ENCODE measurements at places on chromosomes 1 and 21.

GRCh38 chr1:114386129-114387009, 124.6 kb downstream of the TRIM33 start:
- no peak for DNase-seq

- DNase-seq = no peak
Measured at GRCh38 chr1:47578026-47578720, 140.3 kb downstream of the FOXD2 start.

DNA sequence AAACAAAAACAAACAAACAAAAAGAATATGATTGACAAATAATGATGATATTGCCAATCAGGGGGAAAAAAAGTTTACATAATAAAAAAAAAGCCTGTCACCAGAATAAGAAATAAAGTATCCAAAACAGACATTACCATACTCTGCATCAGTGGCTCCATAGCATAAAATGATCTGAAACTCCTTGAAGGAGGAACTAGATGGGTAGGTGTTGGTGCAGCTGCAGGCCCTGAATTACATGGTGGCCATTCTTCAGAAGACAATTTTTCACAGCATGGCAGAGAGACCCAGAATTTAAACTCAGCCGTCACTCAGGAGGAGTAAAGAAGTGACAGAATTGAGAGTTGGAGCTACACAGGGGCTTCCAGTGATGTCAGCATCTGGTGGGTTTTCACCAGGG, 60.2 kb downstream of the GLUL start:
- DNase-seq = no peak

- DNase-seq = no peak
Measured at GRCh38 chr1:26848941-26849774, 13.8 kb upstream of the SFN start.

DNA sequence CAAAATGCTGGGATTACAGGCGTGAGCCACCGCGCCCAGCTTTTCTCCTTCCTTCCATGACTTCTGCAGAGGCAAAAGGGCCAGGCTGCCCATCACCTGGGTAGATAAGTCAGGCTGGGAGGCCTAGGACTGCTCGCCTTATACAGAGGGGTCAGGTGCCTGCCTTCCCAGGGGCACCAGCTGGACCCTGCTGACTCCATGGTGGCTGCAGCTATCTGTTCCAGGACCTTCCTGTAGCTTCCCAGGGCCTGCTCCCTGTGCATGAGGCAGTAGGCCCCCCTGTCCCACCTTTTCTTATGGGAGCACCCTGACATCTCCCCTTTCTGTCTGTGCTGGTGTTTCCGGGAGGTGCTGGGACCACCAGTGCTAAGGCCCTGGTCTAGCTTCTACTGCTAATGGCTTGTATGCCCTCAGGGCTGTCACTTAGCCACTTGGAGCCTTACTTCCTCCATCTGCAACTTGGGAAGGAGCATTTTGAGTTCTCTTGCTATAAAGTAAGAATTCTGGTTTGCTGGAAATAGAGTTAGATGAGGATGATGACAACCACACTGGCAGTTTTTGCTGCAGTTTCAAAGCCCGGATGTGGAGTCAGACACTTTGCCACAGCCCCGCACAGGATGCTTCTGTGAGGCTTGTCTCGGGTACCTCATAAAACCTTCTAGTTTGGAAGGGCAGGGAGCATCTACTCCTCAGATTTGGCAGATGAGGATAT, 14.4 kb downstream of the SOX13 start:
- DNase-seq = no peak

DNA sequence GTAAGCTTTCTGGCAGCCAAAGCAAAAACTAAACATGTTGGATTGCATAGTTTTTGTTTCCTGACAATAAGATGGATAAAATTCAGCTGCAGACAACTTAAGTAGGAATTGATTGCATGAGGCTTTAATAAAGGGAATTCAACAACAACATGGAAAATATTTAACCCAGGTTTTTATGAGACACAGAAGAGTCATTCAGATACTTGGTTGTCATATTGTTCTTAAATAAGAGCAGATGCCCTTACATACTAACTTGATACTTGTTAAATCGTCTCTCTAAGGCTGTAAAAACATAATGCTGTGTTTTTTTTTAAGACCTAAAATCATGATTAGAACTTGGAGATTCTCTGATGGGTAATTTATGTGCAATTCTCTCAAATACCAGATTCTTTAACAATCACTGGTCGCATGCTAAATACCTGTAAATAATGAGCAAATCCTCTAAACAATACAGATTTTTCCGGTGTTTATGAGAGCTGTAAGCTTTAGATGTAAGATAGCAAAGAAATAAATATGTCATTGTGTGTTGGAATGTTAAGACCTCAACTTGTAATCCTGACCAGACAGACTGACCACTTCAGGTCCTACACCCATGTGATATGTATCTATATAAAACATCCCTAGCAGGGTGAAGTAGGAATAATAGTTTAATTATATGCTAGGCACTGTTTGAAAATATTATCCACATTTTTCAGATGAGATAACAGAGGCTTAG, 37.8 kb upstream of the CD34 start:
- no peak for DNase-seq
